Endodermal cell (in vitro differentiated cells): ENCODE measurements at places on chromosomes 4 and X. TPM values are rescaled to one million over a fixed set of nuclear protein-coding genes. Genes with fewer than 3 reads are reported as not detected.

GRCh38 chr4:2535376-2536192 lies 863 bp upstream of the FAM193A start:
- DNase-seq = peak; percentile 85

DNA sequence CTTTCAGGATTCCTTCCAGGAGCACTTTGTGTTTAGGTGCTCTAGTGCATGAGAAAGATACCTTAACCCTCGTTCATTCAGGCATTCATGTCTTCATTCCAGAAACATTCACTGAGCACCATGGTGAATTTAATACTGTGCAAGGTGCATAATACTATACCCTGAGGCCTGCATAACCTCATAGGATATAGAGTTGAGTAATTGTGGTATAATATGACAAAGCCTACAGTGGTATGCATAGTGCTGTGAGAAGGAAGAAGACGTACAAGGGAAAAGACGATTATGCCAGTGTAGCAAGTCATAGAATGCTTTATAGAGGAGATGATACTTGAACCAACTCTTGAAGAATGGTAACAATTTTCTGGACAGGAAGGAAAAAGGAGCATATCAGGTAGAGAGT lies 34.3 kb downstream of the MTM1 start:
- no peak for DNase-seq

DNA sequence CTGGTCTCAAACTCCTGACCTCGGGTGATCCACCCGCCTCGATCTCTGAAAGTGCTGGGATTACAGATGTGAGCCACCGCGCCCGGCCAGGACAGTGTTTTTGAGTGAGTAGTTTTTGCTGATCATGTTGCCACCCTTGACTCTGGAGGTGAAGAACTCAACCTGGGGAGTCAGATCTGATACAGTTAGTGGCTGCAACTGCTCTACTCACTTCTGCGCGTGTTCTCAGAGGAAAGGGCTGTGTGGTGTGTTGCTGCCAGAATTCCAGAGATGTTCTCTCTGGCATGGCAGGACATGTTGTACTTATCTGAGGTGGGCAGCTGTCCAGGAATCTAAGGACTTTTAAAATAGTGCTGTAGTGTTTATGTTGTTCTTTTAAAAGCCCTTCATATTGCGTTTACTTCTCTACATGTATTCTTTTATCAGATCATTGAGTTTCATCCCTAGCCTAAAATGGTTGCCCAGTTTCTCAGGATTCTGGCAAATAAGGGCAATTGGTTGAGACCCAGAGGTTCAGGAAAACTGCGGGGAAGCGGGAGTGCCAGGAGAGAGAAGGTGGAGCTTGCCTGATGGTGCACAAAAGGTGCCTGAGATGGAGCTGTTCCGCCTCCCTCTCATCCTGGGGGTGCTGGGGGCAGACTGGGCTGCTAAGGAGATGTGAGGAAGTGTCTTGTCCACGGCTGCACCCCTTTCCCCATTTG lies 97.7 kb downstream of the ARHGAP10 start:
- no peak for DNase-seq

- no peak for DNase-seq
These were observed 63.7 kb downstream of the FAM13A start for GRCh38 chr4:88993246-88993645.

DNA sequence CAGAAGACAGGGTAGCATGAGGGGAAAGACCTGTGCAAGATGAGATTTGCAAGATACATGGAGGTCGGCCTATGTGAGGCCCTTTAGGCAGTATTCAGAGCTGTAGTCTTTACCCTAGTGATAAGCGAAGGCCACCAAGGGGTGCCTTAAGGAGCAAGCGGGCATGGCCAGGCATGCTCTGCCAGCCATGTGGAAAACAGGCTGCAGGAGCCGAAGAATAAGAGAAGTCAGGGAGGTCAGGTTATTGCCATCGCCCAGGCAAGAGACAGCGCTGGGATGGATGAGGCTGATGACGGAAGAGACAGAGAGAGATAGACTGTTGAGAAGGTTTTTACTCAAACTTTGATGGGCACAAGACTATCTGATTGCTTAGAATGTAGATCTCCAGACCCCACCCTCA lies 7.0 kb upstream of the FATE1 start:
- peak; percentile 6 for DNase-seq

- peak; percentile 76 for DNase-seq
These were observed 80.3 kb upstream of the LSM6 start for GRCh38 chr4:146095091-146095690.

The ATP1B4 gene
- not detected in 2 replicates for total RNA-seq

The SHROOM4 gene
- total RNA-seq = 14.8 and 17.7 TPM in 2 replicates

- DNase-seq = no peak
These were observed 24.7 kb downstream of the RAB33A start for GRCh38 chrX:130196466-130196865.

The PARM1 gene
- total RNA-seq = 1.1 and 1.6 TPM in 2 replicates

- no peak for DNase-seq
These were observed 3.7 kb upstream of the C4orf36 start for GRCh38 chr4:86895692-86896488.

The TRIML1 gene
- not detected in 3 replicates for total RNA-seq

DNA sequence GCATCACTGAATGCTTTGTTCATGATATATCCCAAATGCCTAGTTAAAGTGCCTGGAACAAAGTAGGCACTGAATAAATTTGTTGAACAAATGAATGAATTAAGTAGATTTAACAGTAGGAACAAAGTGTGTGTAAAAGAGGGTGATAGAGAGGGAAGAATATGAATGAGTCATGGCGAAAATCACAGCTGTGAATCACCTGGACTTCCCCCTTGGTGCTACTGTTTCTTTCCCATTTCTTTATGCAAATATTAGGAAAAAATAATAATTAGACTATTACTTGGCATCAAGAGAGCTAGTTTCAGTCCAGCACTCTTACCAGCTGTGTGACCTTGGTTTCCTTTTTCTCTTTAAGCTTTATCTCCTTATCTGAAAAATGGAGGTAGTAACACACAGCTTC lies 9.2 kb downstream of the SPIN3 start:
- DNase-seq = no peak
